ENCODE measurements at places on chromosomes 5 and 9. TPM values are rescaled to one million over a fixed set of nuclear protein-coding genes. Genes with fewer than 3 reads are reported as not detected.

Gene TMEM252
- not detected for total RNA-seq

Gene LIX1
- not detected for total RNA-seq

Gene CCNI2
- total RNA-seq: 8.3 TPM

Gene HSPB3
- not detected for total RNA-seq

Gene DDX31
- 12.6 TPM for total RNA-seq

Gene RGS7BP
- total RNA-seq: not detected

Gene PCDHGB6
- total RNA-seq: not detected

Gene SPINK6
- not detected for total RNA-seq

Gene CCDC192
- total RNA-seq: not detected

Gene CTSV
- 0.29 TPM for total RNA-seq

Gene HK3
- not detected for total RNA-seq

Gene ISL1
- total RNA-seq: not detected

Gene LCN9
- not detected for total RNA-seq

Gene PCDHB7
- not detected for total RNA-seq

Gene SIT1
- 213 TPM for total RNA-seq

Gene NCBP1
- 45.9 TPM for total RNA-seq

Gene RASGRF2
- total RNA-seq: 10.0 TPM

Gene PROB1
- total RNA-seq: 6.2 TPM

Gene SOWAHA
- not detected for total RNA-seq

Gene PCDHA4
- total RNA-seq: not detected

Gene FOXD1
- total RNA-seq: not detected

Gene IL7R
- 48.4 TPM for total RNA-seq

Gene FAM221B
- total RNA-seq: not detected

Gene ANKRD20A1
- total RNA-seq: 1.2 TPM

Gene RNF208
- 3.6 TPM for total RNA-seq

Gene GFPT2
- 0.13 TPM for total RNA-seq

Gene C6
- total RNA-seq: not detected

Gene IFNW1
- total RNA-seq: not detected

Gene PCDHB15
- total RNA-seq: not detected

Gene TMEM8B
- total RNA-seq: 2.3 TPM

All from activated CD8-positive, alpha-beta T cell treated with anti-CD3 and anti-CD28 coated beads, Interleukin-2, amount 10 ng/mL, durations not matched to agents 7 days and 5 days (primary cell).